Aorta (tissue), 5 donors: ENCODE measurements at places on chromosomes 3 and 15.

- no peak for DNase-seq
These were observed 25.8 kb upstream of the CSTA start for GRCh38 chr3:122299215-122299614.

GRCh38 chr3:45322616-45323015 is 65.8 kb upstream of the LARS2 start:
- DNase-seq = no peak

- no peak for DNase-seq
These were observed 34.2 kb downstream of the CIP2A start for GRCh38 chr3:108554913-108555571.

DNA sequence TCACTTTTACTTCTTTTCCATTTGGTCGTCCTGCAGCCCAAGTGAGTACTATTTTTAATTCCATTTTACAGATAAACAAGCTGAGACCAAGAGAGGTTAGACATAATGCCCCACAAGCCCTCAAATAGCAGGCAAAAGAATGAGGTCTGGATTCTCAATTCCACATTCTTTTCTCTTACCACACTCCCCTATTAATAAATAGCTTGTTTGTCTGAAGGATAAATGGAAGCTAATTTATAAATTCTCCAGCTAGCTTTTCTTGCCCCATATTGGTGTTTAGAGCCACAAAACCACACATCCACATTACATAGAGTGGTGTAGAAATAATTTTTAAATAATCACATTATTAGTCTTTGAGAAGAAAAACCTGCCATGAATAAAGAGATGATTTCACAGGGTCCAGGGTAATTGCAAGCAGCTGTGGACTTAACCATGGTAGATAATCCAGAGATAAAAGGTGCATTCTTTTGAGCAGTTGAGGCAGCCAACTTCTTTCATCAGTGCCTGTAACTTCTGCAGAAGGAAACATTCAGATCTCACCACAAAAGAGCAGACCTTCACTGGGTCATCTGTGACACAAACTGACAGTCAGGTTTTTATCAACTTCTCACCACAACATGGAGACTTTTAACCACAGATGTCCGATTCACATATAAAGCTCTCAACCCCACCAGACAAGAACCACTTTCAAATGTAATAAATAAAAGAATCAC is 313.4 kb upstream of the STT3B start:
- no peak for DNase-seq

GRCh38 chr3:26068890-26069289 is 279.0 kb downstream of the OXSM start:
- DNase-seq = no peak

DNA sequence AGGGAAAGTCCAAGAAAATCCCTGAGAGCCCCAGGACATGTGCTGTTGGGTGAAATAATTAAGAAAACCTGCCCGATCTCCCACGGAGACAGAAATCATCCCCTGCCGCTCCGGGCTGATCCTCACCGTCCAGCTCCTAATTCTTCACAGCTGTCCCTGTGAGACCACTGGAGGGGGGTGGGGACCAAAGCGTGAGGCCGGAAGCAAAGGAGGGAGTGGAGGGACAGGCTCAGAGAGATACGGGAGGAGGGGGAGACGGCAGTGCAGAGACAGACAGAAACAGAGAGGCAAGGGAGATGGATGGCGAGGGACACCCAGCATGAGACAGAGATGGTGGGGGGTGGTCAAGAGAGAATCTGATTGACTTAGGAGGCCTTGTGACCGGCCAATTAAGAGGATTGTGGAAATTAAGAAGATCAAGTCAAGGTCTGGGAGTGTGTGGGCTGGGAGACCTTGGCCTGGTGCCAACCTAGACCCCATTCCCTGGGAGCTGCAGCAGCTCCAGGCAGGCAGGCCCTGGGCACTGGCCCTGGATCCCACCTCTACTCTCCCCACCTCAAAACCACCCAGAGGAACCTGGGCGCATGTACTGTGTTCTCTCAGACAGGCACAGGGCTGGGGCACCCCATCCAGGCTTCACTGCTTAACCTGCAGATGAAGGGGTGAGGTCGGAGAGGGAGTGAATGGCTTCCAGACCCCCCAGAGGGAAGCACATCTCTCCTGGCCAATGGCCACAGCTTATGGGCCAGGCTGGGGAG is 113.2 kb upstream of the ALDH1A3 start:
- DNase-seq = no peak

- DNase-seq = no peak
These were observed 230.4 kb upstream of the DCBLD2 start for GRCh38 chr3:99131876-99132275.

DNA sequence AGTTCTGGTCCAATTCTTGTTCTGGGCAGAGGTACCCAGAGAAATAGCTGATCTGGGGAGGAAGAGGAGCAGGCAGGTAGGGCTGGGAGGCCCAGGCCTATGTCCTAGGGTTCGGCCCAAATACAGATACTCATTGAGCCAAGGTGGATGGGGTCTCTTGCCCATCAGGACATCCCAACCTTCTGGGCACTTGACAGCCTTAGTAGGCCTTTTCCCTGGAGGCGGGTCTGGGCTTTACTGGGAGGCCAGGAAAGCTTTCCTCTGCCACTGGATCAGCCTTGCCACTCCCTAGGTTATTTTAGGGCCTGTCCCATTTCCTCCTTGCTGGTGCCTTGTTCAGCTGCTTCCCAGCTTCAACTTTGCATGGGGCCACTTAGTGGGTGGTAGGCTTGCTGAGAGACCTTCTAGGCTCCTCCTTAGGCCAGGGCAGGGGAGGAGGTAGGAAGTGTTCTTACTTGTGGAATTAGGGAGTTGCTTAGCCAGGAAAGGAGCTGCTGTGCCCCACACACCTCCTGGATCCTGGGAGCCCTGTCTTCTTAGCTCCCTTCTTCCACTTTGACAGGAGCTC is 9.7 kb downstream of the TEX264 start:
- no peak for DNase-seq

DNA sequence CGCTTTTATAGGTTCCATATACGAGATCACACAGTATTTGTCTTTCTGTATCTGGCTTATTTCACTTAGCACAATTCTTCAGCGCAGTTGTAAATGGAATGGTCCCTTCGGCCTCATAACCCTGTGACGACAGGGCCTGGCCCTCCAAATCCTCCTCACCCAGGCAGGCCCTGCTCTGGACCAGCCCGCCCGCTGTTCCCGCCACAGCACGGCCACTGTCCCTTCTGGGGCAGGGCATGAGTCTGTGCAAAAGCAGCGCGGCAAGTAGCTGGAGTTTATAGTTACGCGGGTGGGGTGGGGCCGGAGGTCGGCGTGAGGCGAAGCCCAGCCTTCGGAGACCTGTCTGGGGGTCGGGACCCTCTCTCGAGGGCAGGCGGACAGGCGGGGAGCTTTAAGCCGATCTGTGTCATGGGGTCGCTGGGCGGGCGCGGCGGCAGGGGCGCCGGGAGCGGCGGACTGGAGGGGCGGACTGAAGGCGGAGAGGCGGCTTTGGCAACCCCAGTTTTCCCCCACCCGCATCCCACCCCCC is 543 bp downstream of the ARPIN start:
- peak; percentile 83 for DNase-seq

- DNase-seq = no peak
These were observed 4.7 kb downstream of the DTWD1 start for GRCh38 chr15:49625460-49626036.

GRCh38 chr3:60594025-60594424 is 657.2 kb downstream of the FHIT start:
- DNase-seq = peak; percentile 79

GRCh38 chr3:70138606-70139005 is 139.1 kb downstream of the SAMMSON start:
- DNase-seq = no peak

- DNase-seq = no peak
These were observed 732 bp upstream of the GCSAM start for GRCh38 chr3:112133626-112134334.

DNA sequence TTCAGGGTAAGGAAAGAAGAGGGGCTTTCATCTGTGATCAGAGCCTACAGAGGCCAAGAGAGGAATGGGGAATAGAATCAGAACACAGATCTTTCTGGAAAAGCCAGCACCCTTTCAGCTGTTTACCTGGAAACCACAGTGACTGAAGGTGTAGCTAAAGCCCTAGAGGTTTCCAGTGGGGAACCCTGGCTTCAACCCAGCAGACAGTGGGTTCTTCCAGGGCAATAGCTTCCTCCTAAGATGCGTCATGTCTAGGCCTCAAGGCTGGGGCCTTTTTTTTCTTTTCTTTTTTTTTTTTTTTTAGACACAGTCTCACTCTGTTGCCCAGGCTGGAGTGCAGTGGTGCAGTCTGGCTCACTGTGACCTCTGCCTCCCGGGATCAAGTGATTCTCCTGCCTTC is 3.1 kb upstream of the CPNE9 start:
- no peak for DNase-seq

GRCh38 chr3:141065258-141065657 is 14.1 kb downstream of the SPSB4 start:
- no peak for DNase-seq
